NCI-H1092 treated with DMSO at 0.1 percent for 48 hours (cell line): ENCODE measurements at places on chromosomes 6 and 20.
A peak's percentile ranks its signal among the peaks of the same experiment; 100 is the strongest.

DNA sequence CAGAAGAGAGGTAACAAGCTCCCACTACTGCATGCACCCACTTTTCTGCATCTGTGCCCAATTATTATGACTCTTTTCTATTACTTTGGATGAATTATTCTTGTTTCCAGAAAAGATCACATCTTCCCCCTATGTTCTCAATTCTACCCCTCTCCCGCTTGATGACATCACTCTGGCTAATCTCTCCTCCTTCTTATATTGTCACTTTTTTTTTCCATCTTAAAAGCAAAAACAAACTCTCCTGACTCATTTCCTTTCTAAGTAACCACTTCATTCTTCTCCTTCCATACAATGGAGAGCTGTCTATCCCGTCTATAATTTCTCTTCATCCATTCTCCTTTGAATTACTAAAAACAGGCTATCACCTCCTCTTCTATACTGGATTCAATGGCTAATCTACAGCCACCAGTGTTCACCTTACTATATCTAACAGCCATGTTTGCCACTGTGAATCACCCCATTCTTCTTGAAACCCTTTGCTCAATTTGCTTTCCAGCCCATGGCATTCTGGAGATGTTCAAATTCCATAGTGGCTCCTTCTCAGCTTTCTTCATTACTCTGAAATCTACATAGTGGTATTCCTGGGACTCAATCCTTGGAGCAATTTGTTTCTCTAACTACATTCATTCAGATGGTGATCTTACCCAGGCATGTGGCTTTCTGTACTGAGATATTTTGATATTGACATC, 378.4 kb downstream of the ARHGAP18 start:
- no peak for DNase-seq

GRCh38 chr20:50369225-50370035, 140.8 kb upstream of the PTPN1 start:
- peak; percentile 74 for DNase-seq

DNA sequence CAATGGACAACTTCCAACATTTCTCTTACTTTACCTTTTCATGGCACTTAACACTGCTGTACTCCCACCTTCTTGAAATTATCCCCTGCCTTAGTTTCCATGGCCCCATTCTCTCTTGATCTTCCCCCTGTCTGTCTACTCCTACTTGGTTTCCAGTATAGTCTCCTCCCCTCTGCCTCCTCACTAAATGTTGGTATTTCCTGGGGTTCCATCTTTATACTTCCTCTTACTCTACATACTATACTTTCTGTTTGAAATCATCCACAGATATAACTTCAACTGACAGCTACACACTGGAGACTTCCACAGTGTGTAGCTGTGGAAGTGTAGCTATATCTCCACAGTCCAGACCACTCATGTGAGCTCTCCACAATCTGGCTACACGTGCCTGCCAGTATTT, 13.5 kb downstream of the ZHX3 start:
- no peak for DNase-seq

DNA sequence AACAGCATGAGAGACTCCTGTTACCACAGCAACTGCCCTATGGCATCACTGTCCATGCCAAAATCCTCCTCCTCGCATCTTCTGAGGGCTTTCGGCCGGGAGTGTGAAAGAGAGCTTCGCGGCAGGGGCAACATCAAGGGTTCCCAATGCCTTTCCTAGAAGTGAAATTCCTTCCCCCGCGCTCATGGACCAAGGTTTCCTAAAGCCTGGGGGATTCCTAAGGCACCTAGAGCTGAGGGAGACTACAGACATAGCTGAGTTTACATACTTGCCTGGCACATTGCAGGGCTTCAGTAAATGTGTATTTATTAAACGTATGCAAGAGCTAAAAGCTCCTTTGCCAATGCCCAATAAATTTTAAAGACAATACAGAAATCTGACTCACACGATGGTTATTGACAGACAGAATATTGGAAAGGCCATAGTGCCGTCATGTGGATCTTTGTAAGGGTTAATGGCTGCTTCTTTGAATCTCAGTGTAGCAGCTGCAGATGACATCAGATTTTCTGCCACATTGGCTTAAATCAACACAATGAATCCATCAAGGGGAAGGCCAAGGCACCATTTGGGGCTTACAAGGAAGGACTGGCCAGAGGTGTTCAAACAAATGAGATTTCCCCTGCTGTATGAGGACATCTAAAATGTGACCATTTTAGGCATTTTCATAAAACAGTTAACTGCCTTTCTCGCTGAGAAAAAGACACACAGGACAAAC, 281.2 kb upstream of the JARID2 start:
- no peak for DNase-seq

DNA sequence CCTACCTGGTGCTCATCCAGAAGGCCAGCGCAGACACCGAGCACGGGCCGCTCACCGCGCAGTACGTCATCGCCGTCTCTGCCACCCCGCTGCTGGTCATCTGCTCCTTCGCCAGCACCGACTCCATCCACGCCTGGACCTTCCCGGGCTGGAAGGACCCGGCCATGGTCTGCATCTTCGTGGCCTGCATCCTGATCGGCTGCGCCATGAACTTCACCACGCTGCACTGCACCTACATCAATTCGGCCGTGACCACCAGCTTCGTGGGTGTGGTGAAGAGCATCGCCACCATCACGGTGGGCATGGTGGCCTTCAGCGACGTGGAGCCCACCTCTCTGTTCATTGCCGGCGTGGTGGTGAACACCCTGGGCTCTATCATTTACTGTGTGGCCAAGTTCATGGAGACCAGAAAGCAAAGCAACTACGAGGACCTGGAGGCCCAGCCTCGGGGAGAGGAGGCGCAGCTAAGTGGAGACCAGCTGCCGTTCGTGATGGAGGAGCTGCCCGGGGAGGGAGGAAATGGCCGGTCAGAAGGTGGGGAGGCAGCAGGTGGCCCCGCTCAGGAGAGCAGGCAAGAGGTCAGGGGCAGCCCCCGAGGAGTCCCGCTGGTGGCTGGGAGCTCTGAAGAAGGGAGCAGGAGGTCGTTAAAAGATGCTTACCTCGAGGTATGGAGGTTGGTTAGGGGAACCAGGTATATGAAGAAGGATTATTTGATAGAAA, 2.0 kb downstream of the SLC35D3 start:
- peak; percentile 44 for DNase-seq

DNA sequence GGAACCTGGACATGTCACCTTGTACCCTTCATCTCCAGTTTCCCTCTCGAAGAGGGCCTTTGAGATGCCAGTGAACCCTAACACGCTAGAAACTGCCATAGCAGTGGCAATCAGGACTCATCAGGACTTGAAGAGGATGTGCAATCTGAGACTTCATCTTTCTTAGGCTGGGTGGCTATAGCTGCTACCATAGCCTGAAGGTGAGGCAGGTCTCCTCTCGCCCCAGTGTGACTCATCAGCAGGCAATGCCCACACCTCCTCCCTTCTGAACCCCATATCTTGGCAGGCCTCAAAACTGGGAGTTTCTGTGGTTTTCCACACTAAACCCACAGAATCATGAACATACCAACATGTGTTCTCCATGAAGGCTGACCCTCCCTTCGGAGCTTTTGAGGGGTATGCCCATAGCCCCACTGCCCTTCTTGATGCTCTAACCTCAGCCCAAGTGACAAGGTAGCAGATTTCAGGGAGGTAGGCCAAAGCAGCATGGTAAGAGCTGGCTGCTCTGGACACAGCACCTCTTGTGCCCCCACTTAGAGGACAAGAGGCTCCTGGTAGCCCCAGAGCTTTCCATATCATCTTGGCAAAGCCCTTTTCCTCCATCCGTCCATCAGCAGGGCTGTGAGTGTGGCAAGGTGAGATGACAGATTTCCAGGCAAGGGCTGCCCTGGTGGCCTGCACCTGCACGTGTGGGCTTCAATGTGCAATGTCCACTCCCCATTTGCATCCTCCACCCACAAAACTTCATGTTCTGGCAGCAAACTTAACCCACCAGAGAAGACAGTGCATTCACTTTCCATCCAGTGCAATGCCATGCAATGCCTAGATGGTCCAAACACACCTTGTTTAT, 2.6 kb downstream of the BLCAP start:
- DNase-seq: no peak

DNA sequence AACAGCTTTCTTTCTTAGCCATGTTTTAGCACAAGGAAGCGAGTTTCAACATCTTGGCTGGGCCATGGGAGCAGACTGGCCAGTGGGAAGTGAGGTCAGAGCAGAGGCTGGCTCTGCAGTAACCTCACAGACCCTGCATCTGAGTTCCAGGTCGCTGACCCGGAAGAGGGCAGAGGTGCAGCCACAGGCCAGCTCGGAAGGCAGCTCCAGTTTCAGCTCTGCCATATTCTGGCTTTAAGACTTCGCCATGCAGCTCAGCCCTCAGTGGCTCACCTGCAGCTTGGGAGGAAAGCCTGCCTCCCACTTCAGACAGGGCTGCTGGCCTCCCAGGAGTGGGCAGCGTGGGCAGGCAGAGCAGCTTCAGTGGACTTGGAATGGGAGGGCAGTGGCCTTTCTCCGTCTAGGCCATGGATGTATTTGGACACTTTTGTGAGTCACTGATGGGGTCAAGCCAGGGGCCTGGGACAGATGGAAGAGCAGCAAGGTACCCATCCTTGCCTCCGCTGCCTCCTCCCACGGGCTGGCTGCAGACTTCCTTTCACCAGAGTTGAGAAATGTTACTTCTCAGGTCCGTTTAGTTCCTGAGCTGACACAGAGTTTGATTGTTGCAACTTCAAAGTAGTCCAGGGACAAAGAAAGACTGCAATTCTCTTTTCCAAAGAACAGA, 18.5 kb downstream of the CST8 start:
- DNase-seq: no peak

GRCh38 chr6:143941852-143942627, 66.0 kb downstream of the PLAGL1 start:
- DNase-seq: peak; percentile 16

DNA sequence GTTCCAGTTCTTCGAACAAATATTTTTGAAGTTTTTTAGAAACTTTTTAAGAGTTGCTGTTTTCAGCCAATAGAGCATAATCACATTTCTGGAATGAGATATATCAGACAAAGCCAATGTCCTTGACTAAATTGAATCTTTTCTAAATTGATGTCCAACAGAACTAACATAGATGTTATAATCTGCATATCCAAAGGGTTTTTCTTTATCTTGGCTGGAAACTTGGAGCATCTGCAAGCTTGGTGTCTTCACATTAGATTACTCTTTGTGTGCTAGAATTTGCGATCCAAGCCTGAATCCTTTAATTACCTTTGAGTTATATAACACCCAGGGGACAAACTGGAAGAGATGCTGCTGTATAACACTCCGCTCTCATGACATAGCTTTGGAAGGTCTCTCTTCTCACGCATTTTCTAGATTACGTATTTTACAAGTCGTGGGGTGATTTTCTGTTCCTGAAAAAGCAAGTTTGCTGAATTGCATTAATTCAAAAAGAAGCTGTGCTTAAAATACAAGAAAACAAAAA, 64.4 kb upstream of the FUCA2 start:
- no peak for DNase-seq

- DNase-seq: no peak
Measured at GRCh38 chr6:52454556-52454955, 34.4 kb downstream of the EFHC1 start.

DNA sequence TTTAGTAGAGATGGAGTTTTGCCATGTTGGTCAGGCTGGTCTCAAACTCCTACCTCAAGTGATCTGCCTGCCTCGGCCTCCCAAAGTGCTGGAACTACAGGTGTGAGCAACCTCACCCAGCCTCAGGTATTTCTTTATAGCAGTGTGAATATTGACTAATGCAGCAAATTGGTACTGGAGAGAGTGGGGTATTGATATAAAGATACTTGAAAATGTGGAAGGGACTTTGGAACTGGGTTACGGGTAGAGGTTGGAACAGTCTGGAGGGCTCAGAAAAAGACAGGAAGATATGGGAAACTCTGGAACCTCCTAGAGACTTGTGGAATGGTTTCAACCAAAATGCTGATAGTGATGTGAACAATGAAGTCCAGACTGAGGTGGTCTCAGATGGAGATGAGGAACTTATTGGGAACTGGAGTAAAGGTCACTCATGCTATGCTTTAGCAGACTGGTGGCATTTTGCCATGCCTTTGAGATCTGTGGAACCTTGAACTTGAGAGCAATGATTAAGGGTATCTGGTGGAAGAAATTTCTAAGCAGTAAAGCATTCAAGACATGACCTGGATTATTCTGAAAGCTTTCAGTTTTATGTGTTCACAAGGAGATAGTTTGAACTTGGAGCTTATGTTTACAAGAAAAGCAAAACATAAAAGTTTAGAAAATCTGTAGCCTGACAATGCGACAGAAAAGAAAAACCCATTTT, 127.2 kb downstream of the DTNBP1 start:
- DNase-seq: no peak

GRCh38 chr6:133092771-133093170, 148.4 kb upstream of the EYA4 start:
- DNase-seq: no peak
